ENCODE measurements at places on chromosomes 4 and X. TPM values are rescaled to one million over a fixed set of nuclear protein-coding genes. Genes with fewer than 3 reads are reported as not detected.

The GPR50 gene
- total RNA-seq = not detected

The ARHGAP36 gene
- total RNA-seq = 0.29 TPM

The CCDC120 gene
- total RNA-seq = 10.1 TPM

The TENM3 gene
- 58.4 TPM for total RNA-seq

The GSX2 gene
- total RNA-seq = 1.5 TPM

The IRF2 gene
- 31.0 TPM for total RNA-seq

The TGIF2LX gene
- not detected for total RNA-seq

The EXOC1 gene
- total RNA-seq = 43.2 TPM

The FGG gene
- not detected for total RNA-seq

The HSFX4 gene
- not detected for total RNA-seq

The C4orf36 gene
- 0.95 TPM for total RNA-seq

The XIAP gene
- total RNA-seq = 51.7 TPM

The CD38 gene
- 1.5 TPM for total RNA-seq

The CXCL10 gene
- total RNA-seq = not detected

The HOPX gene
- total RNA-seq = 83.1 TPM

The HEPH gene
- total RNA-seq = 31.2 TPM

The NAA15 gene
- total RNA-seq = 46.2 TPM

The LEF1 gene
- total RNA-seq = 7.1 TPM

The ASMT gene
- total RNA-seq = not detected

The PRSS12 gene
- 4.6 TPM for total RNA-seq

The ADAMTS3 gene
- 6.1 TPM for total RNA-seq

The PGAM4 gene
- not detected for total RNA-seq

The TASL gene
- total RNA-seq = 1.6 TPM

Data from dorsolateral prefrontal cortex (tissue), 122 donors.